Muscle of leg (tissue), 16 donors: ENCODE measurements at places on chromosomes 3 and 15. TPM values are rescaled to one million over a fixed set of nuclear protein-coding genes. Genes with fewer than 3 reads are reported as not detected.

C2CD4A gene
- polyA plus RNA-seq, result not detected

GUCA1C gene
- not detected for polyA plus RNA-seq

SLC6A1 gene
- polyA plus RNA-seq, result 1.5 TPM

AGBL1 gene
- polyA plus RNA-seq, result 9.3 TPM

C3orf20 gene
- polyA plus RNA-seq, result 0.15 TPM

SPATA12 gene
- not detected for polyA plus RNA-seq

BUB1B gene
- polyA plus RNA-seq, result 16.0 TPM

HPS3 gene
- 12.8 TPM for polyA plus RNA-seq

GP5 gene
- polyA plus RNA-seq, result 0.22 TPM

FOXL2NB gene
- not detected for polyA plus RNA-seq

PLSCR5 gene
- not detected for polyA plus RNA-seq

MCF2L2 gene
- polyA plus RNA-seq, result 0.56 TPM

CEP19 gene
- polyA plus RNA-seq, result 2.1 TPM

GRCh38 chr3:110344897-110345767 lies 726.5 kb upstream of the NECTIN3 start:
- no peak for DNase-seq

DNA sequence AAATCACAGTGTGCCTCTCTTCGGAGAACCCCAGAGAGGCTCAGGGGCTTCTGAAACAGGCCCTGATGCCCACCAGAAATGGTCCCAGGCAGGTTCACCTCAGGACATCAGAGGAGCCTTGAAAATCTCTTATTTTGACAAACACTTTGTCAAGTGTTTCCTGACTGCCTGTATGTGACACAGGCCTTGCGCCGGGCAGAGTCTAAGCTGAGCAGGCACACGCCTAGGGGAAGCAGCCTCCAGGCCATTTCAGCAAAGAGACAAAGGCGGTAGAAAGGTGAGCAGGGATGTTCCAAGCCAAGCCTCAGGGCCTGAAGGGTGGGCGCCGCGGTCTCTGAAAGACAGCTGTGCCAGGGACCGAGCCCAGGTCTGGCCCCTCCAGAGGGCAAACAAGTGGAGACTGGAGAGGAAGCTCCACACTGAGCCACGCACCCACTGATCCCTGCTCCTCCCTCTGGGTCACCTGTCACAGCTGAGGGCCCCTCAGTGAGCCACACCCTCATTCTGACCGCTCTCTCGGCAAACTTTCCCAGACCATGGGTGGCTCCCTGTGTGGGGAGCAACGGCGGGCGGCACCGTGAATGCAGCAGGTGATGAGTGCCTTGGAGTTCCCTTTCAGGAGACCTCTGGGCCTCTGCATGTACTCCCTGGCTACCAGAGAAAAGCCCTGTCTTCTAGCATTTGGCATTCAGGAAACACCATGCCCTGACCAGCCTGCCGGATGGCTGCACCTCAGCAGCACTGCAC lies 136.1 kb downstream of the ADAMTS17 start:
- no peak for DNase-seq

GRCh38 chr3:140251678-140252077 lies 316.7 kb downstream of the CLSTN2 start:
- peak; percentile 54 for DNase-seq

- DNase-seq, result no peak
Observed at GRCh38 chr3:151314137-151314536, 2.5 kb downstream of the GPR87 start.

DNA sequence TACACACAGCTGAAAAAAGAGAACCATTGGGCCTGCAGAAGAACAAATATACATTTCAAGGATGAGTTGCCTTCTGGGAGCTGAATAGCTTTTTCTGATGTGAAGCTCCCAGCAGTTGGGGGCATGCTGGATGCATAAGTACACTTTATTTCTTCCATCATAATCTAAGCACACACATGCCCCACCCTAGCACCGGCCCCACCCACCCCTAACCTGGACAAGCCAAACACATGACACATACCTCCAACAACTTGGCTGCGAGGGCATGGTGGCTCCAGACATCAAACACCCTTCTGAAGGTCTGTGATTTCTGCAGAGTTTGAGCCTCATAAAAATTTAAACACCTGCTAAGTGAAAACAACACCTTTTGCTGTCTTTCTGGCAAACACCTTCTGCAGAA lies 307.2 kb upstream of the TRIM42 start:
- DNase-seq, result no peak

DNA sequence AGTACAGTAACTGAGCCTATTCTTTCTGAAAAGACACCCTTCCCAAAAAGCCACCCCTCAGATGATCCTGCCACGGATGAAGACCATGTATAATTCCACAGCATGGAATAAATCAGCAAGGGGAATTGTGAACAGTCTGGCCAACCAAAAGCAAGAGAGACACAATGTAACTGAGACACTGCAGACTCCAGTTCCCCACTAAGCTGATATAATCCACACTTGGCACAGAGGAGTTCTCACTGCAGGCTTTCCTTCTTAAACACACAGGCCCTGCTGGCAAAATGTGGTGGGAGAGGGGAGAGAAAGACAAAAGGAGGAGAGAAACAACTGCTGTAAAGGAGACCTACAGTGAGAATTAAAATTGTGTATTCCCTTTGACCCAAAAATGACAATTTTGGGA lies 12.7 kb downstream of the GPR156 start:
- DNase-seq, result peak; percentile 86

GRCh38 chr3:171951597-171951996 lies 87.8 kb upstream of the FNDC3B start:
- DNase-seq, result no peak

DNA sequence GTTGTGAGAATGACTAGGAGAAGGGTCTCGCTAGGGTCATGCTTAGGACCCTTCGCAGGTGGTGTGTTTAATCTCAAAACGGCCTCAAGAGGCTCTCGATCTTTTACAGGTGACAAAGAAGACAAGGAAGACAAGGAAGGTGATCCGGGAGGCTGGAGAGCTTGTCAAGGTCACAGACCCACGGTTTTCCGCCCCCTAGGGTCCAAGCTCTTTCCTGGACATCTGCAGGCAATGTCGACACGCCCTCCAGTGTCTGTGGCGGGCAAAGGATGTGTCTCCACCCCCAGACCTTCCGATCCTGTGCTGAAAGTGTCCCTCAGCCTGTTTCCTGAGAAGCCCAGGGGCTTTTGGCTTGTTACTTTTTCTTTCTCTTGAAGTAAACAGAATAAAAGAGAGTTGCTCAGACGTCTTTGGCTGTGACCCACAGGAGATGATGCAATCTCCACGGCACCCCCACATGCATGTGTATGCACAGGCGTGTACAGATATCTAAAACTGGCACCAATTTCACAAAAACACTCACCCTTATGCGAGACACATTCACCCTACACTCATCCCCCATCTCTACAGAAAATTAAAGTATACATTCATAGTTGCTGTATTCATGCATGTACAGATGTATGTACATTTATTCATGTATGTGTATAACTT lies 108.8 kb downstream of the KLF13 start:
- peak; percentile 78 for DNase-seq

DNA sequence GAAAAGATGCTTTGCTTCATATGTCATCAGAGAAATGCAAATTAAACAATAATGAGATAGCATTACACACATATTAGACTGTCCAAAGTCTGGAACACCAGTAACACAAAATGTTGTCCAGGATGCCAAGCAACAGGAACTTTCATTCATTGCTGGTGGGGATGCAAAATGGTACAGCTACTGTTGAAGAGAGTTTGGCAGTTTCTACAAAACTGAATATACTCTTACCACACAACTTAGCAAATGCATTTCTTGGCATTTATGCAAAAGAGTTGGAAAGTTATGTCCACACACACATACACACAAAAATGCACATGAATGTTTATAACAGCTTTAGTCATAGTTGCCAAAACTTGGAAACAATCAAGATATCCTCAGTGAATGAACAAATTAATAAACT lies 195.2 kb upstream of the MME start:
- no peak for DNase-seq

DNA sequence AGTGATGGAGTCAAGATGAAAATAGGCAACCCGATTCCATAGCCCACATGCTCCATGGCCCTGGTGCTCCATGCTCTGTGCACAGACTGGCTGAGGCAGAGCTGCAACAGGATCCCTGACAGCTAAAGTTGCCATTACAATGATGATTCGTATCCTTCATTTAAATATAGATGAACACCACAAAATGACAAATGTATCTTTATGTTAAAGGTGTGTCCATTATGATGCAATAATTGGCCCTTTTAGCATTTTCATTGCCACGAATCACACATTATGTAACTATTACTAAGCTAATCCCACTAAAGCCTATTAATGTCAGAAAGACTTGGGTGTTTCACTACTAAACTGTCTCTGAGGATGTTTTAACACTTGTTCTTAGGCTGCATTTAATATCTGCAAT lies 270.2 kb upstream of the THBS1 start:
- DNase-seq, result no peak

DNA sequence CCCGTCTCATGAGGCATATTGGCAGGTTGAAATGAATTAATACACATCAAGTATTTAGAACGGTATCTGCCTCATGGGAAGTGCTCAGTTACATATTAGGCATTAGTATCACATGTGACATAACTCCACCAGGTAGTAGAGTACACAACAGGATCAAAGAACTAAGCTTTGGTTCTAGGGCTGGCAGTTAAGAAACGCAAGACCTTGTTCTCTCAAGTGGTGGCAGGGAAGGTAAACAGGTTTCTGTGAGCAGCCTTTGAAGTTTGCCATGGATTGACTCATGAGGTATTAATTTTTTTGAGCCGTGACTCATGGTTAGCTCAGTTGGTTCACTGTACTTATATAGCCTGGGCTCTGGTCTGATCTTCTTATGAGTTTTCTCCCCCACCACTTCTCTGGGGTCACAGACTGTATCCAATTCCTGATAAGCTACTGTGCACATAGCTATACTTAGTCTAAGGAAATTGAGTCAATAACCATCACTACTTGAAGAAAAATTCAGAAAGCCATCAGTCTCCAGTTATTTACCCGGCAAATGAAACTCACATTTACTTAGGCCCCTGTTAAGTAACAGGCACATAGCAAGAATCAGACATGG lies 155.6 kb upstream of the STT3B start:
- no peak for DNase-seq

- peak; percentile 69 for DNase-seq
Observed at GRCh38 chr15:73028831-73029451, 23.3 kb upstream of the NEO1 start.

DNA sequence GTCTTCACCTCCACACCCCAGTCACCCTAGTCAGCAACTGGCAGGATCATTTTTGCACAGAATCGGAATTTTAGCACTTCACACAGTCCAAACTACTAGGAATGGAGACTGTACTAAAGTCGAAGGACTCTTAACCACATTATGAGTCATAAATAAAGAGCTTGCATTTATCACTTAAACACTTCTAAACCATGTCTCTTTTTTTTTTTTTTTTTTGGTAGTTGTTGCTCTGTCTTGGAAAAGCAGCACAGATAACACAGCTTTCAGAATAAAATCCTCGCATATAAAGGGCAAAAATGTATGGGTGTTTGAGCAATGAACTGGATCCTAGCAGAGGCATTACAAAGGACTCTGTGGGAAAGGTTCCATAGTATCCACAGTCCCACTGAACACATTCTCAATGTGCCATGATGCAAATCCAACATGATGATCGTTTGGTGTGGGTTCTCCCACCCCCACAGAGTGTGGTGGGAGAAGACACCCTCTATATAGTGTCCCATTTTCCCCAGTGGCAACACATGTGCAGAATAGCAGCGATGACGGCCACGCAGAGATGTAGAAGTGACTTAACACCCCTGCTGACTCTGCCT lies 47.1 kb downstream of the FOXP1 start:
- no peak for DNase-seq

- DNase-seq, result no peak
Observed at GRCh38 chr3:149688122-149688757, 30.4 kb upstream of the WWTR1 start.

DNA sequence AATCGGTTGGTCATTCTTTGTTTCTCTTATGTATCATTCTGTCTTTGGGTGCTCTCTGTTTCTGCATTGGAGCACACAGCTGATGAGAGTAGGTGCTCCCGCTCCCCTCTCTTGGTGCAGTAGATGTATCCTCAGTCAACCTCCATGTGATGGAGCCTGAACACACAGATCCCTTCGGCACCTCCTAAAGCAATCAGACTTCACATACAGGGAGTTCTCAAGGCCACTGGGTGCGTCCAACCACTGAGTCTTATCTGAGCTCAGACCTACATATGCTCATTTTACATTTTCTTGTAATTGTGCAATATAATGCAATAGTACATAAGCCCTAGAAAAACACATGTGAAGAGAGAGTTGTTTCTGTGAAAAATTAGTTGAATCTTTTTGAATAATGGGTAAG lies 198.1 kb upstream of the ATP10A start:
- DNase-seq, result no peak

- no peak for DNase-seq
Observed at GRCh38 chr15:37698679-37699078, 235.8 kb upstream of the TMCO5A start.

DNA sequence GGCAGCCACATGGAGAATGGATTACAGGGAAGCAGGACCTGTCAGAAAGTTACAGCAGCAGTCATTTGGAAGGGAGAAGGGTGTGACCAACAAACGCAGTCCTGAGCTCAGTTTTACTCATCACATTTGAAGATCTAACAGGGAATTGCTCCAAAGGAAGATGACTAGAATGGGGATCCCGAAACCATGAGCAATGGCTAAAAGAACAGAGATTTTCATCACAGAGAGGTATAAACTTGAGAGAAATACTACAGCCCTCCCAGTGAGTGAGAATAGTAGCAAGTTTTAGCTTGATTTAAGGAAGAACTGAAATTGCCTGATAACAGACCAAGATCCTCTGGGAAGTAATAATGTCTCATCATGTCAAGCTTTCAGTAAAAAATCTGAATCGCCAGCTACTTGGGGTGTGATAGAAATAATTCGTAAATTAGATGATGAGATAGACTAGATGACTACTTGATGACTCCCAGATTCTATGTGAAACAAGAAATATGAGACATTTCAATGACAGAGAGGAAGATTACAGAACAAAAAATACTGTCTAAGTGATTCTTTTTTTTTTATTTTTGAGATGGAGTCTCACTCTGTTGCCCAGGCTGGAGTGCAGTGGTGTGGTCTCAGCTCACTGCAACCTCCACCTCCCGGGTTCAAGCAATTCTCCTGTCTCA lies 16.9 kb downstream of the CD47 start:
- DNase-seq, result no peak

DNA sequence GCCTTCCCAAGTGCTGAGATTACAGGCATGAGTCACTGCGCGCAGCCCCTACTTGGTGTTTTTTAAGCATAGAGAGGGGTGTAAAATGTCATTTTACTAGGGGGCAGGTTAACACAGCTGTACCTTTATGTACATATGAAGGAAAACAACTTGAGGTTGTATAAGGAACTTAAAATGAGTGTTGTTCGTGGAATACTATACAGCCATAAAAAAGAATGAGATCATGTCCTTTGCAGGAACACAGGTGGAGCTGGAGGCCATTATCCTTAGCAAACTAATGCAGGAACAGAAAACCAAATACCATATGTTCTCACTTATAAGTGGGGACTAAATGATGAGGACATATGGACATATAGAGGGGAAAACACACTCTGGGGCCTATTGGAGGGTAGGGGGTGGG lies 256.2 kb upstream of the C2CD4B start:
- DNase-seq, result no peak

DNA sequence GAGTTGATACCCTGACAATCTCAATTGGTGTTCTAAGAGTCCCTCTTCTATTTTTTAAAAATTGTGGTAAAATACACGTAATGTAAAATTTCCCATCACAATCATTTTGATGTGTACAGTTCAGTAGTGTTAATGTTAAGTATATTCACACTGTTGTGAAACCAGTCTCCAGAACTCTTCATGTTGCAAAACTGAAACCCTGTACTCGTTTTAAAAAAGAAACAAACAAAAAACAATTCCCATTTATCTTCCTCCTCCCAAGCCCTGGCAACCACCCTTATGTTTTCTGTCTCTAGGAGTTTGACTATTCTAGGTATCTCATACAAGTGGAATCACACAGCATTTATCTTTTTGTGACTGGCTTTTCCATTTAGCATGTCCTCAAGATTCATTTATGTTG lies 28.7 kb upstream of the ALPK3 start:
- no peak for DNase-seq
